NCI-H2029 (cell line): ENCODE measurements at places on chromosomes 6 and 20.

DNA sequence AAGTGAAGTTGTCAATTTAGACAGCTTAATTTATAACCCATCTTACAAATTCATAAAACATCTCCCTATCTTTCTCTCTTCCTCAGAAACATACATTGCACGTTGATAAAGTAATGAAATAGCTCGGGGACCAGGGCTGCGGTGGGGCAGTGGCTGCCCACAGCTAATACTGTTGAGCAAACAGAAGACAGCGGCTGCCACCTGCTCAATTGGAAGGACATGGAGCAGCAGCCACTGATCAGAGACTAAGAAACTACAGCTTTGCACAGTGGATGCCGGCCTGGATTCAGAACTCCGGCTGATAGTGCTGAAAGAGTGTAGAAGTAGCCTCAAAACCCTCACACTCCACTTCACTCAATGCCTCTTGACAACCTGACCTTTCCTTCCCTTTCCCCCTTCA lies 157.9 kb upstream of the PDE10A start:
- DNase-seq: peak; percentile 31

DNA sequence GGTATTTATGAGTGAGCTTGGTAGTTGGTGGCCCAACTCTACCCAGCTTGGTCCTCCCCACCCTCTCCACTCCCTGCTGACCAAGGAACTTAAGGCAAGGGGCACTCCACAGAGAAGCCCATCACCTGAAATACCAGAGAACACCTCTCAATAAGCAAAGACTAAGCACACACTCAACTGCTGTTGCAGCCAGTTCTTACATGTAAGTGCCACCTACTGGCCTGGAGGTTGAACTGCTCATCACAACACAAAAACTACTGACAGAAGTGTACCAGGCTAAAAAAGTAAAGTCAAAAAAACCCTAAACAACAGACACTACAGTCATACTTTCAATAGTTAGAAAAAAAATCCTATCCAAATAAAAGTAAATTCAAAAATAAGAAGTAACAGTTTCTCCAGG lies 146.2 kb downstream of the FAM83B start:
- no peak for DNase-seq

DNA sequence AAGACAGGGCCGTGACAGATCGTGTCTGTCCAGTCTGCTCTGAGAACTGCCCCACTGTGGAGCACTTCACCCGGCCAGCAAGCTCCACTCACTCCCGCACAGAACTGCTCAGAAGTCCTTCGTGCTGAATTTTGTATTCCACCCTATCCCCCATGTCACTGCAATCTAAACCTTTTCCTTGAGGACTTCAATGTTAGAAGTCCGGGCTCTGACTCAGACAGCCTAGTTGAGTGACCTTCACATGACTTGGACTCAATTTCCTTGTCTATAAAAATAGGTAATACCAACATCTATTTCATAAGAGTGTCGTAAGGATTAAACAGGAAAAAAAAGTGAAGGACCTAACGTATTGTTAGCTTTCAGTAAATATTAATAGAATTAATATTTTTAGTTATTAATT lies 161.6 kb downstream of the QRSL1 start:
- DNase-seq: no peak

DNA sequence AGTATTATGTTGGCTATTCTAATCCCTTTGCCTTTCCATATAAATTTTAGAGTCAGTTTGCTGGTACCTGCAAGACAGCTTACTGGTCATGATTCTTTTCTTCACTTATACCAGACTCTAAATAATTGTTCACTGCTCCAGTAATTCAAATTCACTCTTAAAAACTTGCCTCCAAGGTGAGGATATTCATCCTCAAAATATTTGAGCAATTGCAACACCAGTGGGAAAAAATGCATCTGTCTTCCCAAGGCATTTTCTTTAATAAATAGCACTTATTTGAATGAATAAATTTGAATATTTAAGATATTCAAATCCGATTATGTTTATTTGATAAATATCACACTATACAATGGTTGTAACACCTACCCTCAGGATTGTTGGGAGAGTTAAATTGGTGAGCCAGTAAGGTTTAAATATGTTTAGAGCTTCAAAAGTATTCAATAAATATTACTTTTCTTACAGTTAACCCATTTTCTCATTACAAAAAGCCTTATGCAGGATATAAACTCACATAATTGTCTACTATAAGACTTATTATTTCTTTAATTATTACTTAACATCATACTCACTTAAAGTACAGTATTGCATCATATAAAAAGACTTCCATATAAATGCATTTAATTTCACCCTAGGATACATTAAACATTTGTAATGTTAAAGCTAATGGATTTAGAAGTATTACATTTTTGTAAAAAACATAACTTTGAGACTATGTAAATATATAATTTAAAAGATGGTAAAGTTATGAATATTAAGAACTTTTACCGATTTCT lies 285.6 kb downstream of the SAMD5 start:
- DNase-seq: no peak

- DNase-seq: no peak
Measured at GRCh38 chr6:36929152-36929551, 25.4 kb upstream of the PI16 start.

DNA sequence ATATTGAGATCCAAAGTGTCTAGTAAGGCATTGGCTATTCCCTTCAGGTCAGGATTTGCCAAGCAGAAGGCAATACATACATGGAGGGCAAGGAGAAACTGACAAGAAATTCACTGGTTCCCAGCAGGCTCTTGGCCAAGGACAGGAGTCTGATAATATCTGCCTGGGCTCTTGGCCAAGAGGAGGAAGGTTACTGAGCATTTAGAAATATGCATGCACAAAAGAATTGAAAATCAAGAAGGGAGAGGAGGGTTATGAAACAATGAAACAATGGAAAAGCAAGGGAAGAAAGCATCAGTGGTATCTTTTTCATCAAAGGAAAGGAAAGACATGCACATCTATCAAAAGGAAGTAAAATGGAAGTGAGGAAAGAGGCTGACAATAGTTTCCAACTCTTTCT lies 42.4 kb downstream of the ARHGAP18 start:
- DNase-seq: no peak

DNA sequence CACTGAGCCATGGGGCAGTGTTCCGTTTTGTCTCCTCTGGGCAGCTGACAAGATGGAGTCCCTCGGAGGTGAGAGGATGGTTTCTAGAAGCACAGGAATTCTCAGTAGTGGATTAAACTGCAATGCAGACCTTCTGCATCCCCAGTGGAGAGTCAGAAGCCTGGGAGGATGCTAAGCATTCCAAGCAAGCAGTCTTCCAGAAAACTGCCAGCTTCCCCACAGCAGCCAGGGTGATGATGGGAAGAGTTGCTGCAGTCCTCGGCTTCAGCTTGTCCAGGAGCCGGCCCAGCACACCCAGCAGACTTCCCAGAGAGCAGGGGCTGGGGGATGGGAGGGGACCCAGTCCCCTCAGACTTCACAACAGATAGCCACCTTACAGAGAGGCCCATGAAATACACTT lies 163.6 kb downstream of the LY86 start:
- no peak for DNase-seq

GRCh38 chr20:36491901-36492617 lies 49.3 kb upstream of the MYL9 start:
- no peak for DNase-seq

DNA sequence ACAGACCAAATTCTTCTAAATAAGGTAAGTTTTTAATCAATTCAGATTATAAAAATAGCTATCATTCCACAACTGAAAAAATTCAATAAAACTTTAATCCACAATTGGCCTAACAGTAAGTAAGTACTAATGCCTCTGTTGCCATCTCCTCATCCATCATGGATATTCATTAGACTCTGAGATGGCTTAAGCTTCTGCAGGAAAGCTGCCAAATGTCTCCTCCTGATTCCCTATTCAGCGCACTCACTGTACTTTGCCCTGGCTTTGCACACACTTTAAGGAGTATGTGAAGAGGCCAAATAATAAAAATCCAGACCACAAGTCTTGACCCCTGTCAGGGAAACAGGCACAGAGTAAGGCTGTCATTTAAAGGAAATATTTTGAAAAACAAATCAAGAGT lies 23.6 kb downstream of the PGM3 start:
- DNase-seq: no peak

DNA sequence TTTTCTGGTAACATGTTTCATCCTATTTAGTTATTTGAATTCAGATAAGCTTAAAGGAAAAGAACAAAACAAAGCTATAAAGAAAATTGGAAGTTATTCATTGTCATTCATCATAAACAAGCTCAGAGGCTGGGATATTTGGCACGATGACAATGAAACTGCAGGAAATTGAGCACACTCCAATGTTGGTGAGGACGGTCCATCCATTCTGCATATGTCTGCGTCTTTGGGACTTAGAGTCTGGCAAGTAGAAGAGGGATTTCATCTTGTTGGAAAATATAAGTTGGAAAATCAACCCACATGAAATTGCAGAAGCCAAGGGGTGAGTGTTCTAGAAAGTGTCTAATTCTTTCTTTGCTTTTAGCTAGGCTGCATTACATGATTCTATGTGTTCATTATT lies 78.4 kb downstream of the HDGFL1 start:
- DNase-seq: no peak

- no peak for DNase-seq
Measured at GRCh38 chr6:68635706-68636513, 828 bp downstream of the ADGRB3 start.

DNA sequence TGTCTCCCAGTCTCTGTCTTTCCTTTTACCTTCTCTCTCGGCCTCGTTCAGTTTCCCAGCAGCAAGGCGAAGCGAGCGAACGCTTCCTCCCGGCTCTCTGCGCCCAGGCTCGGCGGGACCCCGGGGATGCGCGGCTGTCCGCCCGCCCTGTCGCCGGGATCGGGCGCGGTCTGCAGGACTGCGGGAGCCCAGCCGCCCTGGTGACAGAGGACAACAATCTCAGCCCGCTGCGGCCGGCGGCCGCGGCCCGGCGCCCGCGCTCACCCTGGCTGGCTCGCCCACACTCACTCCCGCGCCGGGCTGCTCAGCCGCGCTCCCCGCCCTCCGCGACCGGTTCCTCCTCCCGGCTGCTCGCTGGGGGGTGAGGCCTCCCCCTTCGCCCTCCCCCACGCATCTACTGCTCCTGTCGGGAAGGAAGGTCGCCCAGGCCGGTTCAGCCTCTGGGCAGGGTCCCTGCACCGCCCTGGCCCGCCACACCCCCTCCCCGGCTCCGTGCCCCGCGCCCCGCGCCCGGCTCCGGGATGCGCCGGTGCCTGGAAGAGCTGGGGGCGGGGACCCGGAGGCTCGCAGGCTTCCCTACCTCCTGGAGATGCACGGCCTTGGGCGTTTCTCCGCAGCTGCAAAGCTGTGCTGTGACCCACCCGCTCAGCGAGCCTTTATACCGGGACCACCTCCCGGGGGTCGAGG lies 410 bp downstream of the SYNE1 start:
- no peak for DNase-seq

GRCh38 chr6:109521080-109521479 lies 38.1 kb upstream of the ZBTB24 start:
- no peak for DNase-seq

DNA sequence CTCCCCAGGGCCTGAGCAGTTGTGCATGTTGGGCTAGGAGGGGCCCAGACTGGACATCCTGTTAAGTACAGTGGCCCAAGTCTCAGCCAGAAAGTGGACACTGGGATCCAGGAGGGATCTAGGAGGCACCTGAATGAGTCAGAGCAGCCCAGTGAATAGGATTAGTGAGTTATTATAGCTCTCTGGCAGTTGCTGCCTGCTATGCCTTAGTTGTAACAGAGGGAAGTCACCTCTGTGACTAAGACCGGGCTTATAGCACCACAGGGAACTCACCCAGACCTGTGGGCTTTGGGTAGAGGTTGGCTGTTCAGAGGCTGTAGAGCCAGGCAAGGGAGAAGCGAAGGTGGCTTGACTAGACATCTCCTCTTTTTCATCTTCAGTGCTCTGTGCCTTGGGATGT lies 39.0 kb upstream of the AAR2 start:
- DNase-seq: no peak

- DNase-seq: peak; percentile 4
Measured at GRCh38 chr6:75563032-75563431, 38.6 kb upstream of the SENP6 start.

DNA sequence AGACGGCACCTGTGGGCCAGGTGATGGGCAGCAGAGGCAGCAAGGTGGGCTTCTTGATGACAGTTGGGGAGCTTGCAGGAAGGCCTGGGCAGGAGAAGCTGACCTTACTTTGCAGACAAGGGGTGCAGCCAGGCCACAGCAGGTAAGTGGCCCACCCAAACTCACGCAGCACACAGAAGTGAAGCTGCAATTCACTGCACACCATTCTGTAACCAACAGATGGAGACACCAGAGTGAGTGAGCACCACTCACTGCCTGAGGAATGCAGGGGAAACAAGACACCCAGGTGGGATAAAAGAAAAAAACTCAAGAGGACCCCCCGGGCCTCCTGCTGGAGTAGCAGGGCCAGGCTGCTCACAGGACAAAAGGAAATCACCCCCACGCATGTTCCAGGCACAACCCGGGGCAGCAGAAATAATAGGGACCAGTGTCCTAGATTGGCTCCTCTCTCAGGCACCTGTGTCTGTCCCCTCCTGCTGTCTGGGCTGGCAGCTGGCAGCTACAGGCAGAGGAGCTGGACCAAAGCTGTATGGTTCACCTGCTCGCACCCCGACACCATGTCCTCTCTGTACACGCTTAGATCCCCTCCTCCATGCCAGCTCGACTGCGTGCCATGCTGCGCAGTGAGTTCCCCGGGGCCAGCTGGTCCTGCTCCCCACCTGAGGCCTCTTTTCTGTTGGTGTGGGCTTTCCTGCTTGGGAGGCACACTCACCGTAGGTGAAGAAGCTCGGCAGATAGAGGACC lies 4.9 kb downstream of the MTCH1 start:
- DNase-seq: no peak

DNA sequence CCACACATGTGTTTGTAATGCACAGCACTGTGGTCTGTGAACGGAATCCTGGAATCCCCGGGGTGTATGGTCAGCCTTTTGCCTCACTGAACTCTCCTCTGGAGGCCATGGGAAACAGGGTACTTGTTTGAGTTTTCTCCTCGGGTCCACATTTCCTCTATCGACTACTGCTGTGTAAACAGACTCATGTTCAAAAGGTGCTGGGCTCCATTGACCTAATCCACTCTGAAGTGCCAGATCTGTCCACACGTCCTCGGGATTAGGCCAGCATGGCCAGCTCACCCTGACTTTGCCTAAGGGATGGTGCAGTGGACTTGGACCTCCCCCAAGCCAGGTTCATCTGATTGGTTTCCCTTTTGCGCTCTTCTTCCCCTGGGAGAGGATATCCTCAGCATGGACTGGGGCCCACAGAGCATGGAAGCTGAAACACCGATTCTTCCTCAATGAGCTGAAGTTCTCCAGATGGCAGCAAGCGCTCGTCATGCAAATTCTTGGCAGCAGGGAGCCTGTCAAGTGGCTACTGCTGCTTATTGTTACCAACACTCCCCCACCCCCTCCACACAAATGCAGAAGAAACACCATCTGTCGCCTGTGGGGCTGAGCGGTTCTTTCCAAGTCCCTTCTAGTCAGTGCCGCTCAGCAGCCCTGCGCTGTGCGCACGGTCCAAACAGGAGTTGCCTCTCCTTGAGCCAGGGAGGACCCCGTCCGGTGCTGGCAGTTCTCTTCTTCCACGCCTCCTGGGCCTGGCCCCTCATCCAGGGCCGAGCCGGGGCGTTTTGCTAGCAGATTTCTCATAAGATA lies 292.6 kb upstream of the MARCKS start:
- DNase-seq: peak; percentile 95

GRCh38 chr6:72420409-72420808 lies 201.5 kb upstream of the KCNQ5 start:
- no peak for DNase-seq

GRCh38 chr6:10759884-10760329 lies 12.3 kb downstream of the TMEM14B start:
- peak; percentile 54 for DNase-seq
